ENCODE measurements at places on chromosomes 1 and 21. TPM values are rescaled to one million over a fixed set of nuclear protein-coding genes. Genes with fewer than 3 reads are reported as not detected.

- no peaks in the 10 kb centered on the region for H3K36me3 ChIP-seq
- H3K4me3 ChIP-seq: no peak overlapping the region
- H3K4me1 ChIP-seq: peaks cover 3% of the 10 kb centered on the region
- no peak overlapping the region for H3K27ac ChIP-seq
- no peak for DNase-seq
- H3K27me3 ChIP-seq: no peaks in the 10 kb centered on the region
Measured at GRCh38 chr1:185328255-185328654, 11.2 kb upstream of the IVNS1ABP start.

The IQCC gene
- total RNA-seq: 4.3 TPM

DNA sequence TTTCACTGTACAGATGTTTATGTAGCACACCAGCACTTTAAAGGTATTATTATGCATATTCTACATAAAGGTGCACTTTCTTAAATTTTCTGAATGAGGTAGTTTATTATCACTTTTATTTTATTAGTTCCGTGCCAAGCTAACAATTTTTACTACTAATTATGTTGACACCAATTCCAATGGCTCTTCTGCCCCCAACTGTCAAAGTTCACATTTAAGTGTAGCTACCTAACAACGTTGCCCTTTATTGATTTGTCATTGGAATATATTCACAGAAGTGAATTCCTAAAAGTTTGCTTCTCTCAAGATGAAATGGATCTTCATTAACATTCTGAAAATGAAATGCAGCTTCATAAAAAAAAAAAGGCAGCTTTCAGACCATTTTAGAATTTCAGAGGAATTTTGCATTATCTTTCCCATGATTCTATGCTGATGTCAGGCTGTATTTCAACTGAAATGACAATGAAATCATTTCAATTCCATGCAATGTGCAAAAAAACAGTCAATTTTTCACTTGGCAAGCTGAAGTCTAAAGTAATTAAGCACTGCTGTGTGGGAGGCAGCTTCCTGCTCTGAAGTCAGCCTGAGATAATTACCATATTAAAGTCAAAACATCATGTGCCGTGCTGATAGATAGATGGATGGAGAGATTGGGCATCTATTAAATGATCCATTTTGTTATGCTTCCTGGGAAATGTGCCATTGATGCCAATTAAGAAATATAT, 229.2 kb downstream of the TTLL7 start:
- H3K4me3 ChIP-seq: no peak overlapping the region
- no peak for DNase-seq
- no peaks in the 10 kb centered on the region for H3K36me3 ChIP-seq
- H3K4me1 ChIP-seq: no peaks in the 10 kb centered on the region

The FCGR2B gene
- total RNA-seq: not detected

The TIE1 gene
- 2.2 TPM for total RNA-seq

The RSPO1 gene
- total RNA-seq: 0.21 TPM

GRCh38 chr21:36487641-36488307, 7.9 kb upstream of the CLDN14 start:
- no peak overlapping the region for H3K4me3 ChIP-seq
- H3K4me1 ChIP-seq: no peaks in the 10 kb centered on the region
- no peaks in the 10 kb centered on the region for H3K36me3 ChIP-seq
- H3K27me3 ChIP-seq: no peaks in the 10 kb centered on the region
- no peak for DNase-seq
- H3K27ac ChIP-seq: no peak overlapping the region

DNA sequence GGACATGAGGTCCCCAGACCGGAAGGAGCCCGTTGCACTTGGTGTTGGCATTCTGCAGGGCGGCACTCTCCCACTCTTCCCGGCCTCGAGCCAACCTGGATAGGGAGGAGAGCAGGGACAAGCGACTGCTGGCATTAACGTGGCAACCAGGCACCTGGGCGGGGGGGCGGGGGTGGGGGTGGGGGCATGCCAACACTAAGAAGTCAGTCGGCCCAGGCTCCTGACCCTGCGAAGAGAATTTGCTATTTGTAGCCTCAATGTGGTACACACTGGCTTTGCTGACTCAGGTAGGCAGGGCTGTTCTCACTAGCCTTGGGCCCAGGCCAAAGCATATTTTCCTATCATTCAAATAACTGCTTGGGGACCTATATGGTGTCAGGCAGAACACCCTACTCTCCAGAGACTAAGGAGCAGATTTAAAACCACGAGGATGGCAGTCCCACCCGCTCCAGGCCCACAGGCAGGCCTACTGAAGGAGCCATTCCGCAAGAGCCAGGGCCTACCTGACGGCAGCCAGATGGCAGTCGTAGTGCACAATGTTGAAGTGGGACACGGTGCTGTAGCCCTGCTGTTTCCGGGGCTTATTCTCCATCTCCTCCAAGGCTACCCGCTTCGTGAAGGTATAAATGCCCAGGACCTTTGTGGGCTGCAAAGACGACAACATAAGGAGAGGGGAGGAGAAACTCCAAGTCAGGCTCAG, 123.7 kb downstream of the UBR4 start:
- no peaks in the 10 kb centered on the region for H3K4me1 ChIP-seq
- no peaks in the 10 kb centered on the region for H3K27me3 ChIP-seq
- H3K4me3 ChIP-seq: no peak overlapping the region
- H3K36me3 ChIP-seq: peaks cover 95% of the 10 kb centered on the region
- H3K27ac ChIP-seq: no peak overlapping the region

DNA sequence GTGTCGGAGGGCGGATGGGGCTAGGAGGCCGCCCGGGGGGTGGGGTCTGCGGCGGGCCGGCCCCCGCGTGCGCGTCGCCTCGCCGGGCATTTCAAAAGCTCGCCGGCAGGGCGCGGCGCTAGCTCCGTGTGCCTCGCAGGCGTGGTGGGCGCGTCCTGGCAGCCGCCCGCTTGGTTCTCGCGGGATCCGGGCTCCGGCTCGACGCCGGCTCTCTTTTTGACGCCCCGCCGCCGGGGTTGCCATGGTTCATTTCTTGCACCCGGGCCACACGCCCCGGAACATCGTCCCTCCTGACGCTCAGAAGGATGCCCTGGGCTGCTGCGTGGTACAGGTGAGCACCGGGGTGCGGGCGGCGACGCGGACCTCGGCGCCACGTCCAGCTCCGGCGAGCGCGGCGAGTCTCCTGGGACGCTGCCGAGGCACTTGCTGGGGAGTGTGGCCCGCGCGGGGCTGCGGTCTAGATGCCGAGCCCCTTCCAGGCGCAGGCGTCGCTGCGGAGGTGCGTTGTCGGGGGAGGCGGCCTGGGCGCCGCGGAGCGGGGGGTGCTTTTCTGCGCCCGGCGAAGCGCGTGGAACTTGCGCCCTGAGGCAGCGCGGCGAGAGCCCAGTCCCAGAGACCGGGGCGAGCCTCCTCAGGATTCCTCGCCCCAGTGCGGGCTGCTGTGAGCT, at the start of gene ZYG11A:
Gene ZYG11A, plus strand, starts transcription at position 118 of the 668 bp plus-strand sequence. Its CDS starts 124 bp downstream, at position 242.
- DNase-seq: peak; percentile 56
- no peak within 1 kb of the TSS for H3K27ac ChIP-seq
- H3K27me3 ChIP-seq: peaks cover 26% of the 10 kb centered on the region
- no peaks in the 10 kb centered on the region for H3K4me1 ChIP-seq
- no peaks in the 10 kb centered on the region for H3K36me3 ChIP-seq
- peak within 1 kb of the TSS; percentile 71 for H3K4me3 ChIP-seq

The ALX3 gene
- not detected for total RNA-seq

The KRTAP12-2 gene
- total RNA-seq: not detected

DNA sequence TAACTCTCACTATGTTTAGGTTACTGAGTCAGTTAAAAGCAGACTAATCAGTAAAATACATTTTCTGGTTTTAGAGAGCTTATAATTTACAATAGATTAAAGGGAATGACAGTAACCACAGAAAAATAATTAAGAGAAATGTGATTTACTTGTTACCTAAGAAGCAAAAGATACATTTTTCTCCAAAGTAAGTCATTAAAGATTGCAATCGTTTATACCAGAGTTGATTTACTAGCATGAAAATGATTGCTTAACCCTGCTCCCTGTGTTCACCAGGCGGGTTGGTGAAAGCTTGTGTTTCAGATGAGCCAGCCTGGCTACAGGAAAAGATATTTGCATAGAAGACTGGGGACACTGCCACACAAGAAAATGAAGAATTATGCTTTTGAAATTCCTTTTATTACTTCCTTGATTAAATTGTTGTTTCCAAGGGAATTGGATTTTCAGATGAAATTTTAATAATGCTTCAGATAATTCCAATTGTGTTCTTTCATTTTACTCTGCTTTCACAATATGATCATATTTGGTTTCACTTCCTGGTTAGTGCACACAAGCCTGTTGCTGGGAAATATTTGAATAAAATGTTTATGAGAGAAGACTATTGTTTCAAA, 27.9 kb downstream of the LRRC8B start:
- H3K36me3 ChIP-seq: no peaks in the 10 kb centered on the region
- no peak for DNase-seq
- H3K4me3 ChIP-seq: no peak overlapping the region
- H3K27me3 ChIP-seq: no peaks in the 10 kb centered on the region
- no peak overlapping the region for H3K27ac ChIP-seq

DNA sequence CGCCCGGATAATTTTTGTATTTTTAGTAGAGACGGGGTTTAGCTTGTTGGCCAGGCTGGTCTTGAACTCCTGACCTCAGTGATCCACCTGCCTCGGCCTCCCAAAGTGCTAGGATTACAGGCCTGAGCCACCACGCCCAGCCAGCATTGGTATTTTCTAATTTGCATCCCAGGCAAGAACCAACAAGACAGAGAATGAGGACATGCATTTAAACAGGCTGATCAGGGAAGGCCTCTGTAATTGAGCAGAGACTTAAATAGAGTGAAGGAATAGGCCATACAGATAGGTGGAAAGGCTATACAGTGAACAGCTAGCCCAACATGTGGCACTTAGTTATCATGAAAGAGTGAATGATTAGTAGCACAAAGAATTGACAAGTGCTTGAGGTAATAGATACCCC, 230.4 kb downstream of the SLC35F3 start:
- H3K36me3 ChIP-seq: no peaks in the 10 kb centered on the region
- H3K27me3 ChIP-seq: no peaks in the 10 kb centered on the region
- H3K4me3 ChIP-seq: no peak overlapping the region
- no peak for DNase-seq
- H3K4me1 ChIP-seq: no peaks in the 10 kb centered on the region

GRCh38 chr1:118866330-118866729, 121.8 kb downstream of the TBX15 start:
- no peaks in the 10 kb centered on the region for H3K4me1 ChIP-seq
- no peaks in the 10 kb centered on the region for H3K27me3 ChIP-seq
- no peaks in the 10 kb centered on the region for H3K36me3 ChIP-seq

The HMCN1 gene
- total RNA-seq: 14.6 TPM

DNA sequence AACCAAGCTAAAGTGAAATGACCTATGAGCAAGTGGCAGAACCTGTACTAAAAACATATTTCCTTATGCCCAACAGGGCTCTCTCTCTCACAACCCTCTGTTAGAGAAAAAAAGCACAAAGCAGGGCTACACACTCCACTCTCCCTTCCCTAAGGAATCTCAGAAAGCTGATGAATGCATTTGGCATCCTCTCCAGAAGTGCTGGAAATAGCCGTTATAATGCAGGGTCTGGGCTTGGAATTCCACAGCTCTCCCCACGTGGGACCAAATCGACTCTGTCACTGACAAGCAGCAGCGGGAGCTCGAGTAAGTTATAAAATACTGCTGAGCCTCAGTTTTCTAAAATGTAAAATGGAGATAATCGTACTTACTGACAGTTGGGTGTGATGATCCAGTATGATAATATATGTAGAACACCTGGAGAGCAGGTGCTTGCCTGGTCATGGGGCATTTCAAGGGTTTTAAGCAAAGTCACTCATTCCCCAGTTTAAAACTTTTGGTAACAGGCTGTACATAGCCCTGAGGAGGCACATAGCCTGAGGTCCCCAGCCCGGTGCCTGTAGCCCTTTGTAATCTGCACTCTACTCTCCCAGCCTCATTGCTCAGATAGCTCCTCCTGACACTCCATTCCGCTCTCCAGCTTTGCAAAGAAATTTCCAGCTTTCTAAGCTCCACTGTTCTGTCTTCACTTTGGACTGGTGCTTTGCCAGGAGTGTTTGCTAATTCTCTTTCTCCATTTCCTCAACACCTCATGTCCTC, 175.6 kb upstream of the DAB1 start:
- no peak overlapping the region for H3K27ac ChIP-seq
- H3K4me3 ChIP-seq: no peak overlapping the region
- no peaks in the 10 kb centered on the region for H3K36me3 ChIP-seq
- peaks cover 28% of the 10 kb centered on the region for H3K4me1 ChIP-seq
- H3K27me3 ChIP-seq: no peaks in the 10 kb centered on the region
- DNase-seq: no peak

GRCh38 chr1:210685295-210685650, 356.6 kb downstream of the HHAT start:
- H3K27me3 ChIP-seq: no peaks in the 10 kb centered on the region
- no peak overlapping the region for H3K4me3 ChIP-seq
- no peaks in the 10 kb centered on the region for H3K36me3 ChIP-seq
- H3K27ac ChIP-seq: no peak overlapping the region
- no peaks in the 10 kb centered on the region for H3K4me1 ChIP-seq

GRCh38 chr1:192824511-192824910, 15.7 kb downstream of the RGS2 start:
- H3K4me3 ChIP-seq: no peak overlapping the region
- H3K4me1 ChIP-seq: no peaks in the 10 kb centered on the region
- H3K27me3 ChIP-seq: no peaks in the 10 kb centered on the region
- DNase-seq: no peak
- H3K27ac ChIP-seq: no peak overlapping the region

The OR2M3 gene
- total RNA-seq: not detected

DNA sequence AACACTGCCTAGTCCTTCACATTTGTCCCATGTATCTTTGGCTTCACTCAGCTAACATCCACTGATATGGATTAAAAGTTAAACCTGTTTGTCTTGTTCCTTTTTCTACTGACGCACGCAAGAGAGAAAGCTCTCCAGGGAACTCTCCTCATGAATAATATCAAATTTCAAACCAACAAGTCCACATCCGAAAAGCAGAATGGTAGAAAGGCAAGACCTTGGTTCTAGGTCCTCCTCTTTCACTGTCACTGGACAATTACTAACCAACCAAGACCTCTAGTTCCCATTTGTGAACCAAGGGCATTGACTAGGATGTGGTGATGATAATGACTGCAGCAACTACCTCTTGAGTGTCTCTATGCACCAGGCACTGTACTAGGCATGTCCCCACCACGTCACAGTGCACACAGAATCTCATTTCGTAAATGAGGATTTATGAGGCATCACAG, 8.4 kb downstream of the PLPP3 start:
- H3K4me1 ChIP-seq: peaks cover 7% of the 10 kb centered on the region
- no peak overlapping the region for H3K27ac ChIP-seq
- no peaks in the 10 kb centered on the region for H3K27me3 ChIP-seq
- no peak overlapping the region for H3K4me3 ChIP-seq
- peaks cover 4% of the 10 kb centered on the region for H3K36me3 ChIP-seq
- no peak for DNase-seq
